Stimulated activated CD4-positive, alpha-beta T cell treated with anti-CD3 and anti-CD28 coated beads, Interleukin-15, amount 100 ng/mL, for 1 hour (primary cell): ENCODE measurements at places on chromosomes 2 and 18.

DNA sequence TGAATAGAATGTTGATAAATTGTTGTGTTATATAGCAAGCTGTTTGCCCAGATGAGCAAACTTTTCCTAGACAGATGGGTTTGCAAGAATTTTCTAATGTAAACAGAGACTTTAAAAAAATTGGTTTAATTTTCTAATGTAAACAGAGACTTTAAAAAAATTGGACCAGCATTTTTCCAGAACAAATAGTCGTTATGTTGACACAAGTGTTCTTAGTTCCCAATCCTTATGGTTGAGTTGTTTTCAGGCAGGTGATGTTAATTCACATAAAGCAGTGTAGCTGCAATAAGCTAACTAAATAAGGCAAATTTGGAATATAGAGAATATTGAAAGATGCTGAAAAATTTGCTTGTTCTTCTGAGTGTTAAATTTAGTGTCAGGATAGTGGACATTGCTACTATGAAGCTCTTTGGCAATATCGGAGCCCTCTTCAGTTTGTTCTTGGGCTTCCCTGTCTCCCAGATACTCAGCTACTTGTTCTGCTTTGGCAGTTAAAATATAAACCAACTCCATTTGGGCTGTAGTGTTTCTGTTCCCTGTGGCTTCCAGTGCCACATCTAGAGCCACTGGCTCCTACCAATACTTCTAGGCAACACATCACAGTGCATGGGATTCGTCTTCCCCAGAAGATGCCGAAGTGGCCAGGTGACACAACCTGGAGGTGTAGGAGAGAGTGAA, 105.7 kb downstream of the DYNAP start:
- no peak for DNase-seq

DNA sequence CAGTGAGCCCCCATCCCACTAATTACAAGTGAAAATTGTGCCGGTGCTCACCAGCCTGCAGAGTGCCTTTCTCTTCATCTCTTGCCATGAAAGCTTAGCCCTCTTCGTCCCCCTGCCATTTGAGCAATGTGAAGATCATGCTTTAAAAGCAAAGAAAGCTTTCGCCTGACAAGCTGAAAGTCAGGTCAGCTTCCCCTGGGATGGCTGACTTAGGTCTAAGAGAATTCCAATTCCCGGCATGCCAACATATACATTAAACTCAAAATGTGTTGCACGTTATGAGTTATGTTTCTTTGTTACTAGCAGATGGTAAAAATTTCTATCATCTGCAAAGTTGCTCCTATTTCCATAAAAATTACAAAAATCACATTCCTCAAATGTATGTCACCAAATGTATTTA, 129.8 kb downstream of the AFF3 start:
- no peak for DNase-seq

GRCh38 chr2:120108049-120108448, 95.2 kb downstream of the EPB41L5 start:
- DNase-seq, result no peak

GRCh38 chr18:62950246-62950645, 234.9 kb downstream of the PHLPP1 start:
- DNase-seq, result no peak

GRCh38 chr18:10440884-10441283, 13.6 kb upstream of the APCDD1 start:
- no peak for DNase-seq

DNA sequence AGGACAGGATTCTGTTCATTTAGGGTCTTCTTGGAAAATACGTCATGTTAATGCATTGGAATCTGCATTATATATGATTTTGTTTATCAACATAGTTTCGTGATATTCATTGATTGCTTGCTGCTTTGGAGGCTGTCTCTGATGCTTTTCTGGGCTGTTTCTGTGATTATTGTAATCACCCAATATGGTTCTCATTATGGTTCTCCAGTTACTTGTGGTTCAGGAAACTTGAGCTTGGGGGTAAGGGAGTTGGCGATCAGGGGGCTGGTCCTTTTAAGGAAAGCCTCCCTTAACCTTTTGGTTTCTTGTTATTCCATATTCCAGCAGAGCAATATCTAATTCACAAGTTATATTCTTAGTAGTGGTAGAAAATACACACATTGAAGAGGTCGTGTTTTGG, 17.4 kb upstream of the STON1 start:
- no peak for DNase-seq

GRCh38 chr2:96842600-96842999, 1.2 kb downstream of the ANKRD23 start:
- no peak for DNase-seq

DNA sequence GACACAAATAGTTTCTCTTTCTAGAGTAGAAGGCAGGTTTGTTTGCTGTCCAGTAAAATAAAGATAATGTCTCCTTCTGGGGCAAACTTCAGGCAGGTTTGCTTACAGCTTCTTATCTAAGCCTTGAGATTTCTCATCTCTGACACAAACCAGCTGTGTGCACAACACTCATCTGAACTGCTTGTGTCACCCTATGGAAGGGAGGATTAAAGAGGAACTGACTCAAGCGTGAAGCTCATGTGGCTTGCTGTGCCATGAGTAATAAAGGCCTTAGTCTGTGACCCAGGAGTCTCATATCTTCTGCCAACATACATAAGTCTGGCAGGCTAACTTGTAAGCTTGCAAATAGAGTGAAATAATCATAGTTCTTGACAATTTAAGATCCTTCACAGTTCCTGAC, 24.2 kb upstream of the CPO start:
- no peak for DNase-seq

GRCh38 chr2:48165070-48165753, 258.9 kb upstream of the FBXO11 start:
- no peak for DNase-seq

GRCh38 chr18:52077251-52077983, 262.6 kb upstream of the DCC start:
- no peak for DNase-seq

GRCh38 chr2:16461672-16462071, 204.0 kb downstream of the CYRIA start:
- no peak for DNase-seq

DNA sequence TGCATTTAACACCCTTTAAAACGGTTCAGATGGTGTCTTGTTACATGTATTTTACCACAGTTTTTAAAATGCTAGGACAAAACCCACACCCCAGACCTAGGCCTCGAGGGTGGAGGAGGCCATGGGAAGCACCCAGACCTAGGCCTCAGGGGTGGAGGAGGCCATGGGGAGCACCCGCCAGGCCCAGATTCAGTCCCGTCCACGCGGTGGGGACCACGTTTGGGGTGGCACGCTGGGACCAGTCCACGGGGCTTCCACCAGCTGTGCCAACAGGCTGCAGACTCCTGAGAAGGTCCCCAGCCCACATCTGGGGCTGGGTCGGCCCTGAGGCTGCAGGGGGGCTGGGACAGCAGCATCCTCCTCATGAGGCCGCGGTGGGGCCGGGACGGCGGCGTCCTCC, 63.4 kb downstream of the SLC66A2 start:
- DNase-seq, result no peak

DNA sequence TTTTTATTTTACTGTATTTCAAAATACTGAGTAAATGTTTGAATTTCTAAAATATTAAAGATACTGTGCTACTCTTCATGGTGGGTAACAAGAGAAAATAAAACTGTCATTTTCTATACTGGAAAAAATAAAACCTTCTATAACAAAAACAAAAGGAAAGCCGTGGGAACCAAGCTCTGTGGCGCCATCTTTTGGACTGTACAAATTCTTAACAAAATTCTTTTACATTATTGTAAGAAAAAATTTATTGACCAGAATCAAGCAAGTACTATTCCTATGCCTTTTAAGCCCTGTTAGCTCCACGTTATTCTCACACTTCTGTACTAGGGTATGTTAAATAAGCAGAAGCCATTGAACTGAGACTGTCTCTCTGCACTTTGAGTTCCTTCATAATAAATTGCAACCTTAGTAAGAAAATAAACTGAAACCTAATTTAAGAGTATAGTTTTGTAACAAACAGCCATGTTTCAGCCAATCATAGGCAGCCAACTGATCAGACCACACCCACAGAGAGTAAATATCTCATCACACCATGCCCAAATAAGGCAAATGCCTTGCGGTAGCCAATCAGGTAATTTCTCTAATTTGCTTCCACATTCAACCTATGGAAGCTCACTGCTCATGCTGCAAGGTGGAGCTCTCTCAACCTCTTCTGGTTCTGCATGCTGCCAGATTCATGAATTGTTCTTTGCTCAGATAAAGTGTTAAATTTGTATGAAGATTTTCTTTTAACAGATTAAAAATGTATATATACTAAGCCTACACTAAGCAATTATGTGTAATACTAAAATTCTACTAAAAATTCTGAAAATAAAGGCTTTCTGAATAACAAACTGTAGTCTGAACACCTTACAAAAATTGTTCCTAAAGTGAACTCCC, 42.2 kb downstream of the HIBCH start:
- no peak for DNase-seq

GRCh38 chr2:173354073-173354581, 545 bp upstream of the CDCA7 start:
- no peak for DNase-seq

DNA sequence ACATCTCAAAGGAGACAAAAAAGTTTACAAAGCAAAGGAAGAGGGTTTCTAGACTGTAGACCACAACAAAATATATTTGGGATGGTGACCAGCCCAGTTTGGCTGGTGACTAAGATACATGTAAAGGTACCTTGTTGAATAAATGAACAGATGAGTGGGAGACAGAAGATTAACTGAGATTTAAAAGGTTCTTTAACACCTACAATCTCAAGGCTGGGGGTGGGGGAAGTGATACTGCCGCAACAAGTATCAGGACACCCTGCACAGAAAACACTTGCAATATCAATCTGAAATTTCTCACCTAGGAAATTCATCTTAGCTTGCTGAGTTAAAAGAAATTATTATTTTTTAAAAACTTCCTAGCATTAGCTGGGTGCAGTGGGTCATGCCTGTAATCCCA, 8.3 kb downstream of the RNF149 start:
- DNase-seq, result no peak

- DNase-seq, result no peak
Measured at GRCh38 chr18:63470751-63471150, 6.0 kb upstream of the SERPINB5 start.

DNA sequence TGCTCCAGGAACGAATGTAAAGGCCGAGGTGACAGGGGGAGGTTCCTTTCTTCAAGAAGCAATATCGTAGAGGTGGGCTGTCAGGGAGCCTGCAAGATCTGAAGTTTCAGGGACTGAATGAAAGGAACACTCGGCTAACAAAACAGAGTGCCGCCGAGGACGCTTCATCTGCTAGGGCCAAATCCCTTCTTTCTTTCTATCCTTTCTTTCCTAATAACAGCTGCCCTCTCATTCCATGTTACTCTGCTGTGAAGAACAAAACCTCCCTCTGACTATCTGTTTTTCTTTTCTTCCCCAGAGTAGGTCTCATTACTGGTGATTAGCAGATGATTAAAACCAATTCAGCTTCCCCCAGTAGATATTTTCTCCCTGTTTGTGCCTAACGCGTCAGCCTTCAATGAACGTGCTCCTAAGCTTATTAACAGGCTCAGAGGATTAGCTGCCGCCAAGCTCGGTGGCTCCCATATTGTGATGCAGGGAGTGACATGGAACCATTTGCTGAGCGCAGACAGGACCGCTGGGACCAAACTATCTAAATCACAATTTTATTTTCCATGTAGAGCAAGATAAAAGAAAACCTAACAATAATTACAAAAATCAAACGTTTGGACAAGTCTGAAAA, 414.6 kb downstream of the TMEM182 start:
- DNase-seq, result no peak

DNA sequence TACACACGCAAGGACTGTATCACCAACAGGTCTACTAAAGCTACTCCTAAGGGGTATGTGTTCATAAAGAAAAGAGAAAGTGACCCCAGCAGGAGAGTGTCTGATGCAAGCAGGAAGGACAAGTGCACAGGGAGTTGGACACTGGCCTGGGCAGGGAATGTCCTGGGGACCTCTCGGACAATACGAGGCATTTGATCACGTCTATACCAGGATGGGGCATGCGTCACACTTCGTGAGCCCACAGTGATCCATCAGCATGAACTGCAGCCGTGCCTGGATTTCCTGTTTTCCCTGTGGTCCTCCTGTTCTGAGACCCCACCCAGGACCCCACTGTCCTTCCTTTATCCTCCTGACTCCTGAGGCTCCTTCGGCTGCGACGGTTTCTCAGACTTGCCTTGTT, 113.9 kb downstream of the HDAC4 start:
- DNase-seq, result no peak

DNA sequence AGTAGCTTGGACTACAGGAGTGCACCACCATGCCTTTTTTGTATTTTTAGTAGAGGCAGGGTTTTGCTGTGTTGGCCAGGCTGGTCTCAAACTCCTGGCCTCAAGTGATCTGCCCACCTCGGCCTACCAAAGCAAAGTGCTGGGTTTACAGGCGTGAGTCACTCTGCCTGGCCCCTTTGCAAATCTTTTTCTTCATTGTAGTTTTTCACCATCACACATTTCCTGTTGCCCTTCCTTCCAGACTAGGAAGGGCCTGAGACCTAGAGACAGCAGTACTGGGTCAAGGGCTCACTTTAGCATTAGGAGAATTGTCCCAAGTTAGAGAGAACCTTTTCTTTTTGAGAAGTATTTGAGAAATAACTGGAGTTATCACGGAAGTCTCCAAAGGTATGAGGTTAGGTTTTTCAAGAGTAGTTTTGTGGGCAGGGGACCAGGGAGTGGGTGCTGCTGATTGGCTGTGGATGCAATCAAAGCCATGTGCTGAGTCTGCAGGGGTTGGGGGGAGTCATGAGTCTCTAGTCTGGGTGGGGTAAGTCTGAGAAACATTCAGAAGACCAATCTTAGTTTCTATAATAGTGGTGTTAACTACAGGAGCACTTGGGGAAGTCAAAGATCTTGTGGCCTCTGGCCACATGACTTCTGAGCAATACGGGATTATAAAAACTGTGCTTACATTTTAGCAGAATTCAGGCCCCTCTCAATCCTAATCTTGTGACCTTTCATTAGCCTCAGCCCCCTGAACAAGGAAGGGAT, 23.7 kb downstream of the B3GNT2 start:
- DNase-seq, result no peak

- DNase-seq, result no peak
Measured at GRCh38 chr18:35619941-35620340, 38.4 kb downstream of the GALNT1 start.

- DNase-seq, result no peak
Measured at GRCh38 chr18:53093636-53094035, 753.6 kb downstream of the DCC start.

GRCh38 chr2:11491348-11491933, 25.5 kb upstream of the E2F6 start:
- no peak for DNase-seq

GRCh38 chr2:85221067-85221691, 88.0 kb downstream of the TCF7L1 start:
- no peak for DNase-seq

DNA sequence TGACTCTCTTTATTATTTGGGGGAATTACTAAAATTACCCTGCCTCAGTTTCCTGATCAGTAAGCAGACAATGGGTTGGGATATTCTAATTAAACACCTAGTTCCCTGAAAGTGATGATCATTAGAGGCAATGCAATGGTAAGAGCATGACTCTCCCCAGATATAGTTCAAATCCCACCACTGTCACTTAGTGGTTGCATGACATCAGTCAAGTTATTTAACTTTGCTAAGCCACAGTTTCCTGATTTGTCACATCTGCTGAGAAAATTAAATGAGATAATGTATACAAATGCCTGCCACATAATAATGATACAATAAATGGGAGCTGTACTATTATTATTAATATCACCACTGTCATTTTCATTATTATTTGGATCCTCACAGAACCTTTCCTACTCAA, 29.9 kb downstream of the ZEB2 start:
- no peak for DNase-seq

- no peak for DNase-seq
Measured at GRCh38 chr18:72091369-72091768, 452.8 kb downstream of the CBLN2 start.

- DNase-seq, result no peak
Measured at GRCh38 chr2:143499061-143499460, 369.8 kb downstream of the ARHGAP15 start.
